Stimulated activated CD4-positive, alpha-beta T cell treated with anti-CD3 and anti-CD28 coated beads, Interleukin-15, amount 100 ng/mL, for 1 hour (primary cell): ENCODE measurements at places on chromosomes 1 and 21.

DNA sequence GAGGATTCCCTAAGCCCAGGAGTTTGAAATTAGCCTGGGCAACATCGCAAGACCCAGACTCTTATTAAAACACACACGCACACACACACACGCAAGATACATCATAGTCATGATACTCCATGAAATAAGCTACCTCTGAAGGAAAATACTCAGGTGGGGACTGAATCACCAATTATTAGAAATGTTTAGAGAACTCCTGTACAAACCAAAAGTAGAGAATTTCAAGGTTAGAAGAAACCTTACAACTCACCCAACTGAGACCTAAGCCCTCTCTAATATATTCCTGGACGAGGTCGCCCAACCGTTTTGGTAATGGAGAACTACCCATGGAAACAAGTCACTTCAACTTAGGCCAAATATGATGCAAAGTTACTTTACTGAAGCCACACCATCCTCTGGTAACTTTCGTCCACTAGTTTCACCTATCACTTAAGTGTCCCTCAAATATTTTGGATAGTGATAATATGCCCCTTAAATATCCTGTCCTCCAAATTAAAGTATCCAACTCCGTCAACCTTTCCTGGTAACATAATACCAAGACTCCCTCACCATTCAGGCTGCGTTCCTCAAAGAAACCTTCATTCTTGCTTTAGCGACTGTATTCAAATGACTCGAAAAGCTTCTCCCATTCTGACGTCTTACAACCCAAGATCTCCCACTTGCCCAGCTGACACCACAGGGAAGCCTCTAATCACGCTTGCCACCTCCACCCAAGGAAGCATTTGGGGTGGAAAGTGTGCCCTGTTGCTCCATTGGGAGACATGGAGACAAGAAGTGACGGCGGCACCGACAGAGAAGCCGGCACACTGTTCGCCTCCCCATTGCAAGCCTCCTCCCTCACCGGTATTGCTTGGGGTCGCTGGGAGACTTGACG lies 856 bp downstream of the NRDC start:
- no peak for DNase-seq

DNA sequence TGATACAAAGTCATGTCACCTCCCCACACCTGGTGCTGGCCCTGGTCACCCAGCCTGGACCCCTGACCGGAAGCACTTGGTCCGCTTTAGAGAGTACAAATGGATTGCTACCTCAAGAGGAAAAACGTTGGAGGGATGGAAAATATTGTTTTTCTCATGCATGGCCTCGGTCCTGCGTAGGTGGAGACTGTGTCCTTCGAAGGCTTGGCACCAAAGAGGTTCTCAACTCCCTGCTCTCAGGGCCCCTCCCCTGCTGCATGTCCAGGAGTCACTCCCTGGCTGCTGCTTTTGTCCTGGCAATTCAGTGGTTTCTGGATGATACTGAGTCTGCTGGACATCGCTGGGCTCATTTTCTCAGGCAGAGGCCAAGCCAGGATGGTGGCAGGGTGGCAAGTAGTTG lies 529.8 kb downstream of the KIF26B start:
- DNase-seq, result no peak

DNA sequence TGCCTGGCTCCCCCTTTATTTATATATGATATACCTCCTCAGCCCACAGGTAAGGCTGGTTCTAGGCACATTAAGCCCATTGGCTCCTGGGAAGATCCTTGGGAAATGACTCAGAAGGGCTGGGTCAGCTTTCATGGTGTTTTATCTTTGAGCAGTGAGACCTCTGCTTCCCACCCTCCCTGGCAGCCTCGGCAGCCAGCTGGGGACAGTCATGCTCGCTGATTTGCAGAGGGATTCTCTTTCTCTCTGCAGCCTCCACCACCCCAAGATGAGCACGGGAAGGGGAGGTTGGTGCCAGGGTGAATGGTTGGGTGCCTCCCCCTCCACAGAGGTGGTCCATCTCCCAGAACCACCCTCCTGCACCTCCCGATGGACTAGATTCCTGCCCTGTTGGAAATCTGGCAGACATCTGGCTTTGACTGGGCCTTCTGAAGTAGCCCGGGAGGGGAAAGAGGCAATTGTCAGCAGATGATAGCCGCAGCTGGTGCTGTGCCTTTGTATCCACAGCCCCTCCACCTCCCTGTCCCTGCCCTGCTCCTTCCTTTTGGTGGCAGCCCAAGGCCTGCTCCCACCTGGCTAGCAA lies 24.6 kb downstream of the IER5 start:
- DNase-seq, result no peak

- DNase-seq, result no peak
These were observed 78.3 kb upstream of the KCNK2 start for GRCh38 chr1:215004121-215004827.

GRCh38 chr1:39970274-39970673 lies 15.3 kb downstream of the MFSD2A start:
- no peak for DNase-seq

DNA sequence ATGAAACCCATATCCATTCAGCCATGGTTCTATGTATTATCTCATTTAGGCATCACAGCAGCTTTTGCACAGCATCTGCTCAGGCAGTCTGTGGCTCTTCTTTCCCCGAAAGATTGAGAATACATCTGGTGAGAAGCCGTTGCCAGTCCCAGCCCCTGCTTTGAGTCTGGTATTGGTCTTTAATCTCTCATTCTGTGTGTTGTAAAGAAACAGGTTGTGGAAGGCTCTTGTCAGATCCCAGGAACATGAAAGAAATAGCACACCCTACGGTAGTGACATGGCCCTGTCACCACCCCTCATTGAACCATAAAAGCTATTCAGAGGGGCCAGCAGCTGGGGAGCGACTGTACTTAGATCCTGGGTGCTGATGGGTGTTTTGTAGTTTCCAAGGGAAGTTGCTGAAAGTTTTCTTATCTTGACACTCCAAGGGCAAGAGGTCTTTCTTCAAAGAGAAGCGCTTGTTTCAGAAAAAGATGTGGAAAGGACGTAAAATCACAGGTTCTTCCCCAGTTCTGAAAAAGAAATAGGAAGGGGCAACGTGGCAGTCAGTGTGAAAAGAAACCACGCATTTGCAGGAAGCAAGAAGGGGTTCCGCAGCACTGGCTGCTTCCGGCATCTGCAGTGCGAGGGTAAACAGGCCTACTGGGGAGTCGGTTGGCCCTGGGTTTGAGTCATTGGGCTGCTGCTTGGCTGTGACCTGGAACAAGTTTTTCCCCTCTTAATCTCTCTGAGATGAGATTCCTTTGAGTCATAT lies 145.0 kb downstream of the DHRS3 start:
- peak; percentile 40 for DNase-seq

GRCh38 chr1:154547105-154547732 lies 11.2 kb downstream of the UBE2Q1 start:
- DNase-seq, result no peak

DNA sequence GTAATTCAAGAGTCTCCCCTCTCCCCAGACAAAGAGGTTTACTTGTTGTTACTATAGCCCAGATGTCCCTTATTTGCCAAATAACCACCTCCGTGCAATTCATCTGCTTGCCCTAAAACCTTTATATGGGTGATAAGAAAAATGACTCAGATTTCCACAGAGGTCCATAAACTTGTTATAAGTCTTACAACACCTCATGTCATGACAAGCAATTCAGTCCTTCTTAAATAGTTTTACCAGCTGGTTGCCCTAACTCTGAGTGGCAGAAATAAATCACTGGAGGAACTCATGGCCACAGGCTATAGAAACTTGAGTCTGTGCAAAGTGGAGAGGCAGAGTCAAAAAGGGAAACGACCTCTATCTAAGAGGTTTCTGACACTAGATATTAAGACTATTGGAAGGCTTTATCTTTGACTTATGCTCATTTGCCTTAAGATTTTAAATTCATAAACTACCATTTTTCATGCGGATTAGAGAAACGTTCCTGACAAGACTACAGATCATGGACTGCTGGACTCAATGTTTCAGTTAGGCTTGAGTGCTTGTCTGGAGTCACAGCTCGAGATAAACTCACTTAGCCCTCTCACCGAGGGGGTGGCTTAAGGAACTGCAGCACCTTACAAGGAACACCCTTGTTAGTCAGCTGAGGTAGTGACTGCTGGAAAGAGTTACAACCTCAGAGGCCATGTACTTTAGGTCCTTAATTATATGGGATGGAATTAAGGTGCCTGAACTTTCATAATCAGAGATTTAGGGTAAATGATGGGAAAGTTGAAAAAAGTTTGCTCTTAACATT lies 662.5 kb upstream of the USP24 start:
- no peak for DNase-seq

DNA sequence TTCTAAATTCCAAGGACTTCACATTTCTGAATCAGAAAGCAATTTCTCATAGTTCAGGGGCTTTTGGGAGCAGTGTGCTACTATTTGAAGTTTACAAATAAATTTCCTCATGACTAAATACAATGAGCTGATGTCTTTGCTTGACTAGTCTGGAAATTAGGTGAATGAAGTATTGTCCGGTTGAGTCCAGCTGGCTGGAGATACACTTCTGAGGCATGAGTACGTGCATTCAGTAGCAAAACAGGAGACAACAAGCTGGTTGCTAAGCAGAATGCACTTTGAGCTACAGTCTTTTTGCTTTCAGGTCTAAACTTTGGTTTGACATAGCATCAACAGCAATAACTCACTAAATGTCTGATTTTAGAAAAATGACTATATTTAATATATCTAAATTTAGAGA lies 27.1 kb downstream of the ZNHIT6 start:
- no peak for DNase-seq

DNA sequence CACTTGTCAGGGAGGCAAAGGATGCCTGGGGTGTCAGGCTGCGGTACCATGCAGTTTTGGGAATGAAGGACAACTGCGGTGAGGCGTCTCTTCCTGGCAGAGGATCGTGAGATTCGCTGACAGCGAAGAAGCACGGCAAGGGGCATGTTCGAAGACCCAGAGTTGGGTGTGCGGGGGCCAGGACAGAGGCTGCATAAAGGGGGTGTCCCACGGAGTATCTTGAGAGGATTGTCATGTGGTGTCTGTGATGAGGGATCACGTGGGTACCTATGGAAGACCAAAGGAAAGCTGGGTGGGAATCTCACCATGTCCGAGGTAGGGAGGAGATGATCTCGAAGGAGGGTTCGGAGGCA lies 372 bp downstream of the SLC25A44 start:
- no peak for DNase-seq

- no peak for DNase-seq
These were observed 26.6 kb downstream of the ZBTB8OS start for GRCh38 chr1:32623775-32624174.

DNA sequence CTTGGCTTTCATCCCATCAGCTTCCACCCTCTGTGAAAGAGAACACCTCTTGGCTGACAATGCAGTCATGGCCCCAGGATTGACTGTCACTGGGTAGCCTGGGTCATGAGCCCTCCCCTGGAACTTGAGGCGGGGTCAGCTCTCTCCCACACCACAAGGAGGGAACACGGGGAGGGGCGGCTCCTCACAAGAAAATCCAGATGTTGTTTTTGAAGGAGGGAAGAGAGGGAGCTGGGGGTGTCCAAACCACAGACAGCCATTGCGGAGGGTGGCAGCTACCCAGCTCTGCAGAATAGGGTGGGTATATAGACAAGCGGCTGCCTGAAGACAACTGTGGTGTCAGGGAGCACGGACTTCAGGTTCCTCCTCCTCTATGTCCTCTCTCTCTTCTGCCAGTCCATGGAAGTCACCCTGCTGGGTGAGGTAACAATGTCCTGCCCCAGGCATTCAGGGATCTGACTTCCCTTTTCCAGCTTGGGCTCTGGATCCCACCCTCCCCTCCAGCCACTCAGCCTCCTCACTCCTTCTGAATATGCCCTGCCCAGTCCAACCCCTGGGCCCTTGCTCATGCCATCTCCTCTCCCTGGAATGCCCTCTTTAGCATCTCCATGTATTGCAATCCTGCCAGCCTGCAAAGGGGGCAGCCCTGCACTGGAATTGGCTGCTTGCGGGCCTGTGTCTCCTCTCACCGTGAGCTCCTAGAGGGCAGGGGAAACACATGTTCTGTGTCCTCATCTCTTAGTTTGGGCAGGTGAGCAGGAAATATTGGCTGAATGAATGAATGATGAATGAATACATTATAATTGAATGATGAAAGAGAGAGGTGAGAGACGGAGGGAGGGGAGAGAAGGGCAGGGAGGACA lies 60.9 kb upstream of the RUNX3 start:
- DNase-seq, result no peak

GRCh38 chr1:65467536-65467935 lies 47.1 kb downstream of the LEPR start:
- DNase-seq, result no peak

GRCh38 chr1:119659628-119660027 lies 11.6 kb upstream of the ZNF697 start:
- DNase-seq, result no peak

DNA sequence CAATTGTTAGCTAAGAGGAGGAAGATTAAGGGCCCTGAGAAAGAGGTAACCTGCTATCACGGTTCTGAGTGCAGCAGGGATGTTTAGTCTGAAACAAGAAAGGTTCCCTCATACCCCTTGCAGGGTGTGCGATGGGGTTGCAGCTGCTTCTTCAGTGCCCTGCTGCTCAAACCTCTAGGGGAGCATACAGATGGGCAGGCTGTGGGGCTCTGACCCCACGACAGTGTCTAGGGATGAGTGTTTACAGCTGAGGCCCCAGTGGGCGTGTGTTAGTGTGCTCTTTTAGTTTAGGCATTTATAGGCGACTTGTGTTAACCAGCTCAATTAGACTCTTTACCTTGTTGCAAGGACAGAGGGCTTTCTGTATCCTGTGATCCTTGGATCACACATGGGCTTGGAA lies 41.3 kb upstream of the PLA2G5 start:
- no peak for DNase-seq

DNA sequence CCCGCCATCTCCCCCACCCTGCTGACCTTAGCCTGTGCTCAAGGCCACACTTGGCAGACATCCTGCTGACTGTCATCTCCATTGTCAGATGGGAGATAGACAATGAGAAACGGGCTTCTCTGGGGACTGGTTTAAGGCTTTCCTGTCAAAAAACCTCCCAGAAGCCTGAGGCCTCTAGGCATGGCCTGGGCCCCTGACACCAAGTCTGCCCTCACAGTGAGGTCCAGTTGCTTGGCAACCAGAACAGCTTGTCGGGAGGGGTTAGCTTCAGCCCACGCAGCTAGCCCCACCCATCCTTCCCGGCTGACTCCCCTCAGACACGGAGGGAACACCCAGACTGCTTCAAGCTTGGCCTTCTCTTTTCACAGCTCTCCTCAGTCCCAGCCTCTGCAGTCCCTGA lies 11.0 kb downstream of the PLEKHA6 start:
- no peak for DNase-seq

DNA sequence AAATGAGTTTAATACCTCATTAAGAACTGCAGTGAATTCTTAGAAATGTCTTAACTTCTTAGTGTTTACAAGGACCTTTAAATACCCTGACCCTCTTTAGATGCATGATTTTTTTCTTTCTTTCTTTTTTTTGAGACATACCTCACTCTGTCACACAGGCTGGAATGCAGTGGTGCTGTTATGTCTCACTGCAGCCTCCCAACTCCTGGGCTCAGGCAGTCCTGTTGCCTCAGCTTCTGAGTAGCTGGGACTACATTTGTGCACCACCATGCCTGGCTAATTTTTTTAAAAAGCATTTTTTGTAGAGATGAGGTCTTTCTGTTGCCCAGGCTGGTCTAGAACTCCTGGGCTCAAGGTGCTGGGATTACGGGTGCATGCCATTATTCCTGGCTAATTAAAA lies 191.8 kb downstream of the RPS6KC1 start:
- no peak for DNase-seq

DNA sequence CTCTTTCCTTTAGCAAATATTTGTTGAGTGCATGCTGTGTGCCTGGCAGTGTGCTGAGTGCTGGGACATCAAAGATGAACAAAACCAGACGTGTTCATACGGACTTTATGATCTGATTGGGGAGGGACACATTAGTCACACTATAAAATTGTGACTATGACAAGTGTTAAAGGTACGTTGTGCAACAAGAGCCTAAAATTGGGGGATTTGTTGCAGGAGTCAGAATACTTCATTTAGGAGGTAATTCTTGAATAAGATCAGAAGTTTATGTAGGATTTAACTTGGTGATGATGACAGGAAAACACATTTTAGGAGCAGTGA lies 29.6 kb downstream of the B3GALT2 start:
- no peak for DNase-seq
